ENCODE measurements at places on chromosomes 2 and 18.

- no peak for DNase-seq
These were observed 16.4 kb upstream of the TMEM18 start for GRCh38 chr2:693606-694005.

GRCh38 chr2:44759823-44760222 is 181.7 kb upstream of the SIX3 start:
- DNase-seq, result no peak

- DNase-seq, result no peak
These were observed 102.8 kb upstream of the TMEM18 start for GRCh38 chr2:780002-780401.

DNA sequence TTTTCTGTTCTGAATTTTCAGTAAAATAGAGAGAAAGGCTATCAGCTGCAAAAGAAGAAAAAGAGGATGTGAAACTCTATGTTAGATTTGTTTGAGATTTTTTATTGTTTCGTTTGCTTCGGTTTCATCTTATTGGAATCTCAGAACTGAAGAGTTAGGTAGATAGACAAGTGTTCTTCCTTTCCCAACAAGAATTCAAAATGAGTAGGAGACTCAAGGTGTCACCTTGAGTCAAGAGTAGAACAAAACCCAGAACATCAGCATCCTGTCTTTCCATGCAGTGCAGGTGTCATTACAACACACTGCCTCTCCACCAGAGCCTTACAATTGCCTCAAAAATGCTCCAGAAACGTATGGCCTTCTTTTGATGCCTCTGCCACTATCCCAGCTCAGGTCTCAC is 21.1 kb downstream of the NBAS start:
- no peak for DNase-seq

DNA sequence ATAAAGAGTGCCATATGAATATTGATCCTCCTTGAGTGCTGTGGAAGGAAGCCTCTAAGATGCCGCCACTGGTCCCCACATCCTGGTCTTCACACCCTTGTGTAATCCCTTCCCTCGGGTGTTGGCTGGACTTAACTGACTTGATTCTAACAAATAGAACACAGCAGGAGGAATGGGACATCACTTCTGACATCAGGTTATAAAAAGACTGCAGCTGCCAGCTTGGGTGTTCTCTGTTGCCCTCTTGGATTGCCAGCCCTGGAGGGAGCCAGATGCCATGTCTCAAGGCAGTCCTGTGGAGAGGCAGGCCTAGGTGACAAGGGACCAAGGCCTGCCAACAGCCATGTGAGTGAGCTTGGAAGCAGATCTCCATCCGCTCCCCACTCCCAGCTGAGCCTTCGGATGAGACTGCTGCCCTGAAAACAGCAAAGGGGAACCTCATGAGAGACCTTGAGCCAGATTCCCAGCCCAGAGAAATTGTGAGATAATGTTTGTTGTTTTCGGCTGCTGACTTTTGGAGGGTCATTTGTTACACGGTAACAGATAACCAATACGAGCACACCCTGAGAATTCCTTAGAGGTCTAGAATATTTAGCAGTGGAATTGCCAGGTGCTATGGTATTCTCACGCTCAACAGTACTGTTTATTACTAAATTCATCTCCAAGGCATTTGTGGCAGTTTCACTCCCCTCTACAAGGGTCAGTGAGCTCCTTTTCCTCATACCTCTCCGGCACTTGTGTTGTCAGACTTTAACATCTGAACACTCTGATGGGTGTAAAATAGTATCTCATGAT is 32.5 kb downstream of the HPCAL1 start:
- DNase-seq, result no peak

DNA sequence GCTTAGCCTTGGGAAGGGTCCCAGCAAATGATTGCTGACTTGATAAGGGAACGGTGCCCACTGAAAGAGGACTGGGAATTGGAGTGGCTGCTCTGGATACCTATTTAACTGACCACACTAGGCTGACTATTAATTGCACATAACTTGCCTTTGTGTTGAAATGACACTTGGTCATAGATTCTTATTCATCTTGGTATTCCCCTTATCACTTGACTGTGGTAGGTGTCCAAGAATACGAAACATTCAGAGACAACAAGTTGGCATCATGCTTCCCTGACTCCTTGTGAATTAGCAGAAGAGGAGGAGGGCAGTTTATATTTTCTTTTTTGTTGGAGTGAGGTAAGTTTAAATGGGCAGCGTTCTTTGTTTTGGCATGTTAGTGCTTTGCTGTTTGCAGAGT is 13.4 kb downstream of the FMNL2 start:
- no peak for DNase-seq

DNA sequence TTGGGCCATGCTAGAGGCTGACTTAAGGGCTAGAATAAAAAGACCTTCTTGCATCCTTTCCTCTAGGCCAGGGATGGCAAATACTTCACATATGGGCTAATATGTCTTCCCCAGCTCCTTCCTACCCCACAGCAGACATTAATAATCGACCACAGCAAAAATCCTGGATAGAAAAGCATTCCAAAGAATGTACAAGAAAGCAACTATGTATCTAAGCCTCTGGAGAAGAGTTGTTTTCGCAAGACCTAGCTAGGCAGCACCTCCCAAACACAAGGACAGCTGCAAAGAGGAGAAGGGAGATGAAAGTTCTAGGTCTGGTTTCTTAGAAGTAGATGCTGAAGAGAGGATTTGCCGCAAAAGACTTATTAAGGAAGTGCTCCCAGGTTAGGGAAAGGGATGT is 372.6 kb downstream of the SLC4A3 start:
- no peak for DNase-seq

DNA sequence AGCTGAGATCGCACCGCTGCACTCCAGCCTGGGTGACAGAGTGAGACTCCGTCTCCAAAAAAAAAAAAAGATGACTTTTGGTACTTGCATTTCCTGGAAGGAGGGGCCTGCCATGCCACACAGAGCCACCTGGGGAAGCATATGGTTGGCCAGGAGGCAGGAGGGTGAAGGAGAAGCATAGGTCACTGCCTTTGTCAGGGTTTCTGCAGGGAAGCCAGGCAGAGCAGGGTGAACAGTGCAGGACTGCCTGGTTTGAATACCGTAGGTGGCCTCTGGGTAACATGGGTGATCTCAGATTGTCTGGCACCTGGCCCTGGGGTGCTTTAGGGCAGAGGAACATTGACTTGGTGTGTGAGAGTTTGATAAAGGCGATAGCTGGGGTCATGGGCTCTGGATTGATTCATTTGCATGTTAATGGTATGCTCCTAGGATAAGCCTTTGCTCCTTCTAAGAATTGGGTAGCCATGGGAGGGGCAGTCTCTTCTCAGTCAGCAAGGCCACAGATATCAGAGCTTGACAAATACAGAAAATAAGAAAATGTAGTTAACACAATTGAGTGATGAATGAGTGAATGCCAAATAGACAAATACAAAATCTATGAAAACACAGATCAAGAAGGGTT is 124.0 kb upstream of the SEC11C start:
- no peak for DNase-seq

DNA sequence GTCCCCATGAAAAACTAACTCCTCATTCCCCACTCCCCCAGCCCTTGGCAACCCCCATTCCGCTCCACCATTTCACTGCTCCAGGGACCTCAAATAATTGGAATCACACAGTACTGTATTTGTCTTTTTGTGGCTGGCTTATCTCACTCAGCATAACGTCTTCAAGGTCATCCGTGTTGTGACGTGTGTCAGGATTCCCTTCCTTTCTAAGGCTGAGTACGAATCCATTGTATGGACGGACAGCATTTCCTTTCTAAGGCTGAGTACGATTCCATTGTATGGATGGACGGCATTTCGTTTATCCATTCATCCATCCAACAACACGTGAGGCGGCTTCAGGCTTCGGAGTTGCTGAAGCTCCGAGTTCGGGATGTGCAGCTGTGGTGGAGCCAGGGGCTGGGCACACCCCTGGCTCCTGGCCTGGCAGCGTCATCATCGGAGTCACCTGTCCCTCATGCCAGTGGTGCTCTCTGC is 1.2 kb upstream of the ASB1 start:
- DNase-seq, result no peak

- no peak for DNase-seq
These were observed 23.0 kb downstream of the LYPD6 start for GRCh38 chr2:149353421-149353820.

- no peak for DNase-seq
These were observed 28.0 kb downstream of the TANC1 start for GRCh38 chr2:158996378-158996993.

DNA sequence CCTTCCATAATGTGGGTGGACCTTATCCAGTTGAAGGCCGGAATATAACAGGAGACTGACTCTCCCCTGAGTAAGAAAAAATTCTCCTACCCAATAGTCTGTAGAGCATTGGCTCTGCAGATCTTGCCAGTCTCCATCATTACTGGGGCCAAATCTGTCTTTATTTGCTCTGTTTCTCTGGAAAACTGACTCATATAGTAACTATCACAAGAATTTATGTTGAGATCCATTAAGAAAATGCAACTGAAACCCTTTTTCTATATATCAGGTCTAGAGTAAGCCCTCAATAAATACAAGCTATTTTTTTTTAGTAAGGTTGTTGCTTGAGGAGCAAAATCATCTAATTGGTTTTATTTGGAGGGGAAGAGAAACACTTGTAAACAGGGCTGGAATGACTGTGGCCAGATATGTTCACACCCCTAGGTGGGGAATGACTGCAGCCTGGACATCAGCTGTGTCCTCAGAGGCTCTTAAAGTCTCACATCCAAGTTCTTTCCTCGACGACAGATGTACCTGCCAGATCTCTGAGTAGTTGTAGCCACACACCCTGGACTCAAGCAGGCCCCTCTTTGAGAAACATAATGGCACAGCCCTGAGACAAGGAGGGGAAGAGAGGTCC is 339.7 kb downstream of the TNS1 start:
- DNase-seq, result no peak

DNA sequence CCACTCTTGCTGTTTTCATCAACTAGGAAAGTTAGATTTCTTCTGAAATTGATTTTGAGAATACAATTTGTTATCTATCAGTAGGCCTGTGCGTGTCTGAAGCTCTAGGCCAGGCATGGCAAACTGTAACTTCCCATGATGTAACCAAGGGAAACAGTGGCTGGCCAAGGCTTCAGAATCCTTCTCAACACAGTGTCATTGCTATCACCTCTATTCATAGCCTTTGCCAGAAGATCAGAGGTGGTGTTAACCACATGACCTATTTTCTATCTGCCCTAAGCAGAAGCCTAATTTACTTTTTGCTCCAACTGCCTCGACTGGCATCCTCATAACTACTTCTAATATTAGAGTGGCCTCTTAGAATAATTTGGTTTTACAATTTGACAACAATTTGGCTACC is 2.5 kb downstream of the ITGB6 start:
- no peak for DNase-seq

- DNase-seq, result no peak
These were observed 63.8 kb downstream of the PDE11A start for GRCh38 chr2:178008636-178009289.
